ENCODE measurements at places on chromosomes 13 and 19.

DNA sequence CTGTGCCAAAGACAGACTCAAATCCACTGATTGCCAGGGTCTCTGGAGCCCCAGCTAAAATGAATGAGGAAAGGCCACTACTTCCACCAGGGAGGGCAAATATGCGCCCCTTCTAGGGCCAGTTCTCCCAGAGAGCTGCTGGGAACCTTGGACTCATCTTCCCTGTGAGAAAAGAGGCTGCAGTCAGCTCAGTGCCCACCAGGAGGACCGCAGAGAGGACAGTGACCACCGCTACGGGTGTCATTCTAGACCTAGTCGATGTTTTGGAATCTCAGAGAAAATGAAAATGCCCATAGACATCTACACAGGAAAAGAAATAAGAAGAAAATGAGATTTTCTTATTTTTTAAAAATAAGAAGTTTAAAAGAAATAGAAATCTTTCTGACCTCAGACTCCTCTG is 235.1 kb downstream of the UQCRFS1 start:
- no peak for DNase-seq

DNA sequence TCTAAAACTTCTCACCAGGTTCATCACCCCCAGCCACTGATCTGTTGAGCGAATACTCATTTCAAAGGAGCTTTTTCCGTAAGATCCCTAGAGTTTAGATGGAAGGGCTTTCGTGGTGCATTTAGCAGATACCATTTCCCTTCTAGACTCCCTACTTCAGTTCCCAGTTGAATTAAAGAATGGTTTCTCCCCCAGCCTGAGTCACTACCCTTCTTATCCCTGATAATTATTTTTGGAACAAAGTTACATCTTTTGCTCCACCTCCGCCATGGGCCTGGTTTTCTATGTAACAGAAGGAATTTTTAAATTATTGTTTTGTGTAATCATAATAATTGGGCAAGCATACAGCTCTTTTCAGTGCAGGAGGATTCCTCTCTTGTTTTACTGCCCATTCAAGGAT is 22.0 kb downstream of the USPL1 start:
- no peak for DNase-seq

DNA sequence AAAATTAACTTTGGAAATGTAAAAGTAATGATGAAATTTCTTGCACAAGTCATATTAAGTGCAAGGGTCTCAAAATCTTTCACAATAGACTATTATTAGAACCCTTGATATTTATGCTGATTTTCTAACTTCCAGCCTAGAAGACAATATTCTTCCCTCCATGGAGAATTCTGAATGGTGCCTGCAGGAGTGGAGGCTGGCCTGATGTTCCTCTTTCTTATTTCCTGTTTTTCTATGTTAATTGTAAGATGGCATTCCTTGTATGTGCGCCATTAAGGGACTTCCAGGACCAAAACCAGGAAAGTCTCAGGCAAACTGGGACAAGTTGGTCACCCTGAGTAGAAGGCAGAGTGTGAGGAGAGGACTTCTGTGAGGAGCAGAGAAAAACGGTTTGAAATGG is 294.9 kb downstream of the DLEU7 start:
- DNase-seq: peak; percentile 58

DNA sequence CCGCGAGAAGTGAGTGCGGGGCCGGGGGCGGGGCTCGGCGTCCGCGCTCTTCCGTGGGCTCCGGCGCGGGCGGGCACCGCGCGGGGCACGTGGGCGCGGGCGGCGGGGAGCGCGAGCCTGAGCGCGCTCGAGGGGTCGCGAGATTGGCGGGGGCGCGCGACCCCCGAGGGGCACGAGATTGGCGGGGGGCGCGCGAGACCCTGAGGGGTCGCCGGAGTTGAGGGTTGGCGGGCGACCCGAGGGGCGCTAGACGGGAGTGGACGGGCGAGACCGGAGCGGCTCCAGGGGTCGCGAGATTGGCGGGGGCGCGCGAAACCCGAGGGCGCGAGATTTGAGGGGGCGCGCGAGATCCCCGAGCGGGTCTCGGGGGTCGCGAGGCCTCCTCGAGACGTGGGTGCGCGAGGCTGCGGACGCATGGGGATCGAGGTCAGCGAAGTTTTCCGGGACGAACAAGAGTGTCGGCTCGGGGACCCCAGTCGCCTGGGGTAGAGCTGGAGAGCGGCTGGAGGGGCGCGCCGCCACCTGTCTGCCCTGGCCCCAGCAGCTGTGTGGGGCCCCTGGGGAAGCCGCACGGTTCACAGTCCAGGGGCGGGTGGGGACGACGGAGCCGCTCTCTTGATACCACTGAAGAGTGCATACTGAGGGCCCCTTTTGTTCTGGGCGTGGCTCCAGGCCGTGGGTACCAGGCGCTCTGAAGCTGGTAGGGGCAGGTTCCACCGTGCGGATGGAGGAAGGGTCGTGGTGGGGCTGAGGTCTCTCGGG is 682 bp downstream of the SSBP4 start:
- DNase-seq: no peak

DNA sequence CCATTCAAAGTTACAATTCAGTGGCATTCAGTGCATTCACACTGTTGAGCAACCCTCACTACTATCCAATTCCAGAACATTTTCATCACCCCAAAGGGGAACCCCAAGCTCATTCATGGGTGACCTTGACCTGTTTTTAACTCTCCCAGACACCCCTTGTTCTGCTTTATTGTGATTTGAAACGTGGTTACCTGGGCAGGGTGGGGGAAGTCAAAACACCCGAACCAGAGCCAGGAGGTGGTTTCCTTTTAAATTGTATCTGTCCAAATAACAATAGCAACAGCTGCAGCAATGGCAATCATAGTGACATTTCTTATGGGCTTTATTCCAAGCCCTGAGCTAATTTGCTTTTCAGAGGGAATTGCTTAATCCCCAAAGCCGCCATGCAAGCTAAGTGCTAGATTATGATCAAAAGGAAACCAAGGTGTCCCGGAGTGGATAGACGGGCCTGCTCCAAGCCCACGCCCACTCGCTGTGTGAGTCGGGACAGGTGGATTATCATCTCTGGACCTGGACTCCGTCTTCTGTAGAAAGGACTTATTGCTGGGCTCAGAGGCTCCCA is 6.1 kb downstream of the PTGIR start:
- no peak for DNase-seq

DNA sequence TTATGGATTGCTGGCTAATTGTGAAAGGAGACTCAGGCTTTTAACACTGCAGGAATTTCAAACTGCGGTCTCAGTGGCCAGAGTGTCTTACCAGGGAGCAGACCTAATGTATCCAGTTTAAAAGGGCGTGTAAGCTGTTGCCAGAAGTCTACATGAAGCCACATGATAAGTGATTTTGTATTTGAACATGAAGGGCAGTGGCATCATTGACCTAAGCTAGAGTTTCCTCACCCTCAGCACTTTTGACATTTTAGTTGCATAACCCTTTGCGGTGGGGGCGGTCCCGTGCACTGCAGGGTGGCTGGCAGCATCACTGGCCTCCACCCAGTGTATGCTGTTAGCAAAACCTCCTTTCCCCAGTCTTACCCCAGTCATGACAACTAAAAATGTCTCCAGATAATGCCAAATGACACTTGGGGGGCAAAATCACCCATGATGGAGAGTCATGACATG is 23.7 kb upstream of the GPR18 start:
- DNase-seq: no peak

DNA sequence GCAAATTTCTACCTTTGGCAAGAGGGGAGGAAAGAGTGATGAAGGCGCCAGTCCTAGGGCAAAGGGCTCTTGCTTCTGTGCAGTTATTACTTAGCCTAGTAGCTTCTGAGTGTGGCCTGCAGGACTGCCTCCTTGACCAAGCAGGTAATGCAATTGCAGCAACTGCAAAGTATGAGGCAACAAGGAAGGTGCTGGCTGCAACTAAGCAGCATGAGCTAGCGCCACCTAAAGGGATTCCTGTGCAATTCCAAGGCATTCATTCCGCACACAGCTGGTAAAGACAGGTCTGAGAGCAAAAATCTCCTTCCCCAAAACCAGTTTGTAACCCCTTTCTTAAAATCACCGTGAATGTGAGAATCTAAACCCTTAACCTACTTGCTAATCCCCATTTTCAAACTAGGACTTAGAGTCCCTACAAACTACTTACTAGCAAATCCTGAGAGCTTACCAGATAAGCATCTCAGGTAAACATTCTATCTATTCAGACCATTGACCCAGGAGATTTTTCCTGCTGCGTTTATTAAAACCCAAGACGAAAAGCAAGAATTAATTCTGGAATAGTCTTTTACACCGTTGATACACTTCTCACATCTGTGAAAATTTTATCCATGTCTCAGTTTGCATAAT is 62.9 kb downstream of the DCT start:
- peak; percentile 56 for DNase-seq

DNA sequence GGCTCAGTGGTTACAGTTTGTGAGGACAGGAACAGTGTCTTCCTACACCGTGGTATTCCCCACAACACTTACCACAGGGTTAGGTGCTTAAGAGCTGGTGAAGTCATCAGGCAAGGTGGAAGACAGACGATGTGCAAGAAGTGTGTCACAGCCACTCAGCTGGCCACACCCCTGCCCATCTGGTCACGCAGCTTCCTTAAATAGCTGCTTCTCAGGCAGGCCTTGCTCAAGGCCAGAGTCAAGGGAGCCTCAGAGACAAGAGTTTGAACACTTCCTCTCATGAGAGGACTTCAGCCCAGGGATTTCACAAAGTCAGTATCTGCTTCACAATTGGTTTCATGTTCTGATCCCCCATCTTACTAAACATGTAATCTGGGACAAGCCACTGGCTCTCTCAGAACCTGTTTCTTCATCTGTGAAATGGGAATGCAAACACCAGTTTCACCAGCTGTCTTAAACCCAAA is 80.3 kb upstream of the FRY start:
- DNase-seq: peak; percentile 82

- peak; percentile 76 for DNase-seq
These were observed 8.0 kb downstream of the NAPSA start for GRCh38 chr19:50357178-50358100.

DNA sequence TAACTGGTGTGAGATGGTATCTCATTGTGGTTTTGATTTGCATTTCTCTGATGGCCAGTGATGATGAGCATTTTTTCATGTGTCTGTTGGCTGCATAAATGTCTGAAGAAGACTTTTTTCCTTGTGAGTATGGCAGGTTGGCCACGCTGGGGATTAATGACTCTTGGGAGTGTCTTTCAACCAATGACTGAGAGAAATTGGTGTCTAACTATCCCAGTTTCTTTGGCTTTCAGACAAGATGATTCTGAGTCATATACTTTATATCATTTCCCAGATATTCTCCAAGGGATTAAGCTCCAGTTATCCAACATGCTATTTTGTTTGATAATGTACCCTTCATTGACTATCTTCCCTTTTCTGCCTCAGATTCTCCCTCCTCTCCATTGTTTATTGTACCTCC is 35.5 kb upstream of the CSNK1A1L start:
- no peak for DNase-seq

DNA sequence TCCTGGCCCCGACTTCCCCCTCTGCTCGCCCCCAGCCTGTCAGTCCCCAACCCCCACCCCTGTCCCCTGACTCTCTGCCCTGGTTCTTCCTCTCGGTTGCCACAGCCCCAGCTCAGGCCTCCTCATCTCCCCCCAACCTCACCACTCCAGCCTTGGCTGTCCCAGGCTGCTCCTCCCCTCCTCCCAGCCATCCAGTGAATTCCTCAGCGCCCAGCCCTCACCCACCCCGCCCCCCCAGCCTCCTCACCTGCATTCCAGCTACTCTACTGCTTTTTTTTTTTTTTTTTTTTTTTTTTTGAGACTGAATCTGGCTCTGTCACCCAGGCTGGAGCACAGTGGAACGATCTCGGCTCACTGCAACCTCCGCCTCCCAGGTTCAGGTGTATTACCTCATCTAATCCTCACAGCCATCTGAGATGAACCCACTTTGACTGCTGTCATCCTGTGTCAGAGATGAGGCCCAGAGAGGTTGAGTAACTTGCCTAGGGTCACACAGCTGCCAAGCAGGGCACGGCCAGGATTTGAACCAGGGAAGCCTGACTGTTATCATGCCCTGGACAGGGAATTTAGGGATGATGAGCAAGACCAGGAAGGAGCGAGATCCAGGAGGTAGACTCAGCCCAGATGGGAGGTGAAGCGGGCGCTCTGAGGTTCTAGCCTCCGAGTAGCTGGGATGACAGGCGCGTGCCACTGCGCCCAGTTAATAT is 2.6 kb downstream of the SULT2B1 start:
- DNase-seq: no peak
